ENCODE measurements at places on chromosomes 6 and 20.

- DNase-seq = no peak
Observed at GRCh38 chr20:40843251-40843650, 154.2 kb upstream of the MAFB start.

DNA sequence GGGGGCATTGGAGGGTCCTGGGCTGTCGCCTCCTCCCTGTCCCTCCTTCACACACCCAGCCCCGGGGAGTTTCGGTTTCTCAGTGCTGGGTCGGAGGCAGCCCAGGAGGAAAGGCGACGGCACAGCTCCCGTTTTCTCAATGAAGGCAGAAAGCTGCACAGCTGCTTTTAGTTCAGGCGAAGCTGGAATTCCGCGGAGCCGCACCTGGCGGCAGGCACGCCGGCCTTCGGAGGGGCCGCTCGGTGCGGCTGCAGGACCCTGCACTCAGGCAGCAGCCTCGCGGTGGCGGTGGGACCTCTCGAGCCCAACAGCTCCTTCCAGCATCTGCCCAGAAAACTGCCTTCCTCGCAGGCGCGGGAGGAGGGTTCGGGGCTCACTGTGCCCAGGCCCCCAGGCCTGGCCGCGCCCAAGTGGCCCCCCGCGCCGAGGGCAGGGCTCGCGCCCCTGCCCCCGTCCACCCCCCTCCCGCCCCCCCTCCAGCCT lies 4.6 kb downstream of the FOXQ1 start:
- DNase-seq = no peak

DNA sequence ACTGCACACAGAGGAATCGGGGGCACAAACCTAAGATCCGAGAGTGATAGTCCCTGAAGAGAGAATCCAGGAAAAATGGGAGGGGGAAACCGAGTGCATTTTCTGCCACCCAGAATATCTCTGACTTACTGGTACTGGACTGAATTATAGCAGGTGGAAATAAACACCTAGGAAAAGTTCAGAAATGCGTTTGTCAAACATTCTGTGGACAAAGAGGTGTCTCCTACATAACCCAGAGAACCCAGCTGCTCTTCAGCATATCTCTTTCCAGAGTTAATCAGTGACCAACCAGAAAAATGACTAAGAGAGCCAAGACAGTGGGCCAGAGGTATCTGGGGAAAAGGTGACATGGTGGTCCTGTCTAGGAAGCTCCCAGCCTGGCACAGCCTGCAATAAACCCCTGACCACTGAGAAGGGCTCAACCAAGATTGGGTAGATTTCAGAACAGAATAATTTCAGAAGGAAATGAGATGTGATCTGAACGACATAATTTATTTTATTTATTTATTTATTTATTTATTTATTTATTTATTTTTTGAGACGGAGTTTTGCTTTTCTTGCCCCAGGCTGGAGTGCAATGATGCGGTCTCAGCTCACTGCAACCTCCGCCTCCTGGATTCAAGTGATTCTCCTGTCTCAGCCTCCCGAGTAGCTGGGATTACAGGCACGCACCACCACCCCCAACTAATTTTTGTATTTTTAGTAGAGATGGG lies 6.0 kb upstream of the VNN1 start:
- DNase-seq = no peak

DNA sequence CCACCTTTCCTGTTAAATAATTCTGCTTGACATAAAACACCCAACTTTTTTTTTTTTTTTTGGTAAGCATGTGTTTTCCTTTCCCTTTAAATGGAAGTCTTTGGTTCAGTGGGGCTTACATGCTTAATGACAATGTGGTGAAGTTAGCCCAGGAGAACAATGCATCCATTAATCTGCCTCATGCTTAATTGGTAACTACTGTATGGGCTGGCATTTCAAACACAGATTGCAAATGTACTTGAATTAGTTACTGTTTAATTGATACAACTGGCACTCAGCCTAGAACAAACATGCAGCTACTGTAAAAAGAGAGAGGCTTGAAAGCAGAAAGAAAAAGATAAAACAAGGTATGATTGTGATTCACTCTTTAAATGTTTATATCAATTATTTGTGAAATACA lies 483.6 kb upstream of the NOX3 start:
- DNase-seq = no peak

DNA sequence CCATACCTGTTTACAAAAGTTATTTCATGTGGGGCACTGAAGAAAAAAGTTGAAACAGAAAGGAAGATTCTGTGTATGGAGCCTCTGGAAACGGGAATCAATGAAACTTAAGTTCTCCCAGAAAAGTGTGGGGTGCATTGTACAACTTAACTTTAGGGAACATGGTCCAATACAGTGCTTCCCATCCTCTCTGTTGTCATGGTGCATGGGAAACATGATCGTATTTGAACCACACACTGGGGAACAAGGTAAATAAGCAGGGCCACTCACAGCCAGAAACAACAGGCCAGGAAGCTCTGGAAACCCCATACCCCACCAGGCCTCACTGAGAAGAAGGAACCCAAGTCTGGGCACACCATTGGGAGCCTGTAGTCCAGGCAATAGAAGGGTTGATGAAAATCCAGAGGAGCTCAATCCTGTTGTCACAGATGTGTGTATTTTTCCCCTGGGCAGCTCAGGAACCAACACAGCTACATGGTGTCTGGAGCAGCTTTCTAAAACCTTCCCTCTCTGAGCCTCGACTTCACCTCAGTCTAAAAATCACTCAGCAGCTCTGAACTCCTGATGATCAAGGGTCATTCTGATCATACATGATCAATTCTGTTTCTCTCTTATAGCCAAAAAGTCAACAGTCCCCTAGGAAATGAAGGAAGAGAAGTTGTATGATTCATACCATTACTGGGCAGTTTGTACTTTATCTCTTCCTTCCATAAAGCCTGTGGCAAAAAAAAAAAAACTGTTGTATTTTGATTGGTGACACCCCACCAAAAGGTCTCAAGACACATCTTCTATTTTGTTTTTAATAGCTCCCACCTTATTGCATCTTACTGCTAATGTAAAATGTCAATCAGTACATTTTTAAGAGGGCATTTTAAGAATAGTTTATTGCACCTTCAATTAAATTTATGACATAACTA lies 198.5 kb upstream of the TAB2 start:
- DNase-seq = no peak

DNA sequence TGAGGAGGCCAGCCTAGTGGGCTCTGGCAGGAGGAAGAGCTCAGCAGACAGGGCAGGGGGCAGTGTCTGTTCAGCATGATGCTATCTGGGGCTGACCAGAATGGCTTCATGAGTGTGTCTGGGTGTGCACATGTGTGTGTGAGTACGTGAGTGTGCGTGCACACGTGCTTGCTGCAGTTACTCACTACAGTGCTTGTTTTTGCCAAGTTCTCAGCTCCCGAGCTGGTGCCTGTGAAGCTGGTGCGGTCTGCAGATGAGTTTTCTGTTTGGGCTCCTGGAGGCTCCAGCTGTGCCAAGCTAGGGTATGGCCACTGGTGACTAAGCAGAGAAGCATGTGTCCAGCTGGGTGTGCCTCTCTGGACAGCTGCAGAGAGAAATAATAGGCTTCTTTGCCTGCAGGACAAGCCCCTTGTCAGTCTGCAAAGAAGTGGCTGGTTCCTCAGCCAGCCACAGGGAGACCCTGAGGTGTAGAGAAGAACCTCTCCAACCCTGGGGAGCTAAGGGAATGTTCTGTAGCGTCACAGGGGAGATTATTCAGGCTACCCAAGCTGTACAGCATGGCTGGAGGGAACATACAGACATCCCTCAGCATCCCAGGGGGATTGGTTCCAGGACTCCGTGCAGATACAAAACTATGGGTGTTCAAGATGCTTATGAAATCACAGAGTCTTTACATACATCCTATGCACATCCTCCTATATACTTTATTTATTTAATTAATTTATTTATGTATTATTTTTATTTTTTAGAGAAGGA lies 40.2 kb upstream of the FAM50B start:
- no peak for DNase-seq

DNA sequence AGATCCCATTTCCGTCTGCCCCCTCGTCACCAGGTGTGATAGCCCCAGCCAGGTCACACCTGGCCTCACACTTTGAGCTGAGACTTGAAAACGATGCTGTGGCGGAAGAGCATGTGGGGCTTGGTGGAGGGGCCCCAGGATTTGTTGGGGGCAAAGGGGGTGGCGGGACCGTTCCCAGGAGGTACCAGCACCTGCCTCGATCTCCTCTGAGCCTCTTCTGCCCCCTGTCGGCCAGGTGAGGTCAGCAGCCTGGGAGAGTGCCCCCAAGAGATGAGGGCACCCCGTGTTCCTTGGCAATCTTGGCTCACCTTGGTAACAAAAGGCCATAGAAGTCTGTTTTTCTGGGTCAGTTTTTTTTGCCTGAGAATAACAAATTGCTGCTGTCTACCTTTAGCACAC lies 25.4 kb downstream of the SPATA2 start:
- no peak for DNase-seq

DNA sequence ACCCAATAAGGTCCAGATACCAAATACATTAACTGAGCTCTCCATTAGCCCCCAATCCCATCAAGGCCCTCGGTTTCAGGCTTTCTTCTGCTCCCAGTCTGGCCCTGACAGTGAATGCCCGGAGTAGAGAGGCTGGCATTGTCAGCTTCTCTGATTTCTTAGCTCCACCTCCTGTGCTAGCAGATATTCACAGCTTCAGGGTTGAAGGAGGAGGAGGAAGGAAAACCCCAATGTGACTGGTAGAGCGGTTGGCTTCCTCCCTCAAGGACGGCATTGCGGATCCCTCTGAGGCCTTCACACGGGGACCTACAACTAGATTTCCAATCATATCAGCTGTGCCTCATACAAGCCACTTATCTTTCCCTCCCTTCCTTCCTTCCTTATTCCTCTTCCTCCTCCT lies 164.1 kb upstream of the SYNDIG1 start:
- no peak for DNase-seq

DNA sequence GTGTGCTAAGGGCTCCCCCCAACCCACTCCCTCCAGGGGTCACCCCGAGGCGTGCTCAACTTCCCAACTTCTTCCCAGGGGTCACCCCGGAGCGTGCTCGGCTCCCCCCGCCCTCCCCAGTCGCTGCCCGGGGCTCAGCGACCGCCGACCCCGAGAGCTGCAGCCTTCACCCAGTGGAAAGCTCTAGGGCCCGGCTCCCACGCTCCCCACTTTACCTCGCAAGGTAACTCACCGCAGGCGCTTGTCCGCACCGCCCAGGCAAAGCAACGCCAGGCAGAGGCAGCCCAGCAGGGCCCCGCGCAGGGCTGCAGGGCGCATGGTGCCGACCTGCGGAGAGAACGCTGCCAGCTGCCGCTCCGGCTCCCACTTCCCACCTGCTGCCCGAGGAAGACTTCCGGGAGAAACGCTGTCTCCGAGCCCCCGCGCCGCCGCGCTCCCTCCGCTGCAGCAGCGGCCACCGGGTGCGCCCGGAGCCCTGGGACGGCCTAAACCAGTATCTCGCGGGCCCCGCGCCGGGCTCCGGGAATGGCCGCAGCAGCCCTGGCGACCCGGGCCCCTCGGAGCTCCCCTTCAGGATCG lies 396 bp downstream of the RNASET2 start:
- no peak for DNase-seq

DNA sequence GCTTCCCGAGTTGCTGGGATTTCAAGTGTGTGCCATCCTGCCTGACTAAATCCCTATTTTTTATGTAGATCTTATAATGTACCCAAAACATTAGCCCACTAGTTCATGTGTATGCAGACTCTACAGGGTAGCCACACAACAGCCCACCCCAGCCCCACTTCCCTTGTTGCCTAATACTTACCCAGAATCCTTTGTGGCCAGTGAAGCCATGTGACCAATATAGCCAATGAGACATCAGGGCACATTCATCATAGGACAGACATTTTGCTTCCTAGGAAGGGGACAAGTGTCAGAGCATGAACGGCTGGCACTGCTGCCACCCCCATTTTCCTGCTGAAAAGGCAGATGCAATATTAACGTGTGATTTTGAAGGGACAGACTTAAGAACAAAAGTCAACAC lies 36.0 kb upstream of the TCP11 start:
- DNase-seq = no peak

GRCh38 chr6:157716251-157716995 lies 106.6 kb upstream of the SNX9 start:
- DNase-seq = no peak

GRCh38 chr20:36314734-36315544 lies 8.8 kb downstream of the DLGAP4 start:
- DNase-seq = no peak

DNA sequence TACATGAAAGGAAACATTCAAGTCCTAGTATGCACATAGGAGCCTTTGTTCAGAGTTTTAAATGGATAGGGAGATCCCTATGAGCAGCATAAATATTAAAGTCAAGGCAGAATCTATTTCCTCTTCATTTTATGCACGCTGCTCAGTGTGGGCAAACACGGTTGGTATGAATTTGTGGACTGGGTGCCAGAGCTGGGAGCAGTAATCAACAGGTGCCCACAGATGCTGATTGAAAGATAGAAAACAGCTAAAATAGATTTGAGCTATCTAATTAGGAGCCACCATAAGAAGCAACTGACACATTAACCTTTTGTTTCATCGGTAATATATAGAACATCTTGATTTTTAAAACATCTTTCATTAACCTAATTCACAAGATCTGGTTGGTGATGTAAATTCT lies 175.5 kb downstream of the EYS start:
- DNase-seq = no peak

DNA sequence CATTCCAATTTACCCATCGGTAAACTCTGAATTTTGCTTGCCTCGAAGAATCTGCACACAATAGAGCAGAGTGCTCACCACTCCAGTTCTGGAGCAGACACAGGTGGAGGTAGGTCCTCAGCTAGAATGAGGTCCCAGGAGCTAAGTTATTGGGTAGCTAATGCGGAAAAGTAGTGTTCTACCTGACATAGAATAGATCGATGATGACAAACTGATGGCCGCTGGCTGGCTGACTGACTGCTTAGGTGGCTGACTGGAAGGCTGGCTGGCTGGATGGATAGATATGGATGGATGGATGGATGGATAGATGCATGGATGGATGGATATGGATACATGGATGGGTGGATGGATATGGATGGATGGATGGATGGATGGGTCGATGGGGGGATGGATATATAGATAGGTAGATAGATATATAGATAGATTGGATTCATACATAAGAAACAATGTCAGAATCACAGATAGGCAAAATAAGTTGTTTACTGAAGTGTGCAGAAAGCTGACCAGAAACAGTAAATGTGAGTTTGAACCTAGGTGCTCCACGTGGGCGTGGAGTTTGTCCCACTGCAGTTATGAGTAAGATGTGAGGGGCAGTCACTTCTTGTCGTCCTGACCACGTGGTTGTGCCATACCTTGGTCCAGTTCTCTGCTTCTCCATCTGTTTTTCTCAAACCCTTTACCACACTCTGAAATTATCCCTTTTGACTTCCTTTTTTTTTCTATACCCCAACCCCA lies 62.1 kb downstream of the TBXT start:
- DNase-seq = no peak

- DNase-seq = no peak
Observed at GRCh38 chr6:44446626-44447300, 59.3 kb downstream of the CDC5L start.

DNA sequence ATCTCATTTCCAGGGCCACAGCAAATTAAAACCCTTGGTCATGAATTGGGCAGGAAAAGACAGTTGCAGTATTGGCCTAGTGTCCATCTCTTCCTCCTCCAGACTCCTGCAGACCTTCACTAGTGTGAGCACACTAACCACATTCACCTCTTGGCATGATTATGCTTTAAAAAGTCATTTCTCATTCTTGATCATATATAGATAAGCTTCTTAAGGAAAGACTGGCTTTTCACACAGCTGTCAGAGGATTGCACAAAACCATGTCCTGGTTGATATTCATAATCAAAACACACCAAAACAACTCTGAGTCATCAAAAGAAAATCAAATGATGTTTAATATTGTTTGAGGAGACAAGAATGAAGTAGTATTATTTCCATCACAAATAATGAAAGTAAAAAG lies 52.1 kb downstream of the TMEM200A start:
- DNase-seq = no peak

- DNase-seq = peak; percentile 20
Observed at GRCh38 chr6:164927288-164928056, 381.9 kb downstream of the C6orf118 start.
